Dorsolateral prefrontal cortex (tissue), 122 donors: ENCODE measurements at places on chromosomes 5 and 9. TPM values are rescaled to one million over a fixed set of nuclear protein-coding genes. Genes with fewer than 3 reads are reported as not detected.
A peak's percentile ranks its signal among the peaks of the same experiment; 100 is the strongest.

The MTAP gene
- 23.7 TPM for total RNA-seq

The ACTBL2 gene
- not detected for total RNA-seq

DNA sequence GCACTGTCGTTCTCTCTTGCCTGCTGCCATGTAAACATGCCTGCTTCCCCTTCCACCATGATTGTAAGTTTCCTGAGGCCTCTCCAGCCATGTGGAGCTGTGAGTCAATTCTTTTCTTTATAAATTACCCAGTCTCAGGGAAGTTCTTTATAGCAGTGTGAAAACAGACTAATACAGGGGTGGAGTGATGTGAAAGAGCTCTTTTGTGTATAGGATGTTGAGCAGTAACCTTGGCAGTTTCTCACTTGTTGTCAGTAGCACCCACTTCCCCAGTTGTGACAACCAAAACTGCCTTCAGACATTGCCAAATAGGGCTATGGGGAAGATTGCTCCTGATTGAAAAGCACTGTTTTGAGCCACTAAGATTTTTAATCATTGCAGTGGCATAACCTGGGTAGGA, 552.2 kb upstream of the ZNF462 start:
- DNase-seq: no peak

The SLC22A4 gene
- total RNA-seq: 2.0 TPM

The SLC36A3 gene
- total RNA-seq: not detected

- no peak for DNase-seq
These were observed 15.3 kb downstream of the STOM start for GRCh38 chr9:121354762-121355161.

- DNase-seq: peak; percentile 31
These were observed 66.4 kb upstream of the PLPP1 start for GRCh38 chr5:55601204-55601618.

The MLANA gene
- total RNA-seq: not detected

GRCh38 chr5:54007827-54008777, 302.3 kb downstream of the ARL15 start:
- DNase-seq: no peak

GRCh38 chr9:123238365-123238764, 30.0 kb downstream of the STRBP start:
- DNase-seq: no peak

The PCDHB8 gene
- 5.1 TPM for total RNA-seq

DNA sequence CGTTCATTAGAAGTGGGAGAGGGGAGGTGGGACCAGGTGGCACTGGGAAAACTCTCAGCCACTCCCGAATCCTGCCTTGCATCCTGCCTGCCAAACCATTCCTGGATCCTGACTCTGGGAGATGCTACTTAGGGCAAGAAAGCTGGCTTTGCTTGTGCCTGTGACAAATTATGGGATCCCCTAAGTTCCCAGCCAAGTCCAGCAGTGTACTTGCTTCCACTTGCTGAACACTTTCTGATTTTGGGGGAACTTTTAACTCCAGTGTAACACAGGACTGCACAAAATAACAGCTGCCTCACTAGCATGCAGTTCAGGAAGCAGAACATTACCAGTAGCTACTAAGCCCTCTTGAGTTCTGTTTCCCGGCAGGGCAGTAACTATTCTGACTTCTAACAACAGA, 12.5 kb upstream of the NKX2-5 start:
- no peak for DNase-seq

DNA sequence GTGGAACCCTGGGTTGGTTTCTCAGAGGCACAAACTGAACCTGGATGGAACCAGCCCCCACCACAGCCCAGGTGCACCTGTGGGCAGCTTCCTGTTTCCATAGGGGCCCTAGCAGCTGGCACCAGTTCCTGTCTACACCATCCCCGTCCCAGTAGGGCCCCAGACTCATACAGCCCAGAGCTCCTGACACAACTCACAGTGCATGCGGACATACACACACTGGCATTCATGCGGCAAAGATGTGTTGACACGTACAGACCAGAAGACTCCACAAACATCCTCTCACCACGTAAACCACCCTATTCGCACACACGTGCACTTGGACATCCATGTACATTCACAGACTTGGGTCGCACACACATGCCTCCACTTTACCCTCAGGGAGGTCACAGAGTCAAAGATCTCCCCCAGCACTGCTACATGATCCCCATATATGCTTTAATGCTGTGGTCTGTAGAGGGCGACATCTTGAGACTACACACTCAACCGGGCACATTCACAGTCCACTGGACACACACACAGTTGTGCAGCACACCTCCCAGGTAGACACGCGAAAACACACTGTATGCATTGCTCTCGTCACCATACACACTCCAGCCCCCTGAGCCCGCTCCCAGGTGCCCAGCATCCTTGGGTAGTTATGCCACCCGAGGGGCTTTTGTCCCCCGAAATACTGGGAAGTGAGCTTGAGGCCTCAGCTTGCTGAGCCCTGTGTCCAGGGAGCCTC, 22.4 kb downstream of the CXXC5 start:
- no peak for DNase-seq

DNA sequence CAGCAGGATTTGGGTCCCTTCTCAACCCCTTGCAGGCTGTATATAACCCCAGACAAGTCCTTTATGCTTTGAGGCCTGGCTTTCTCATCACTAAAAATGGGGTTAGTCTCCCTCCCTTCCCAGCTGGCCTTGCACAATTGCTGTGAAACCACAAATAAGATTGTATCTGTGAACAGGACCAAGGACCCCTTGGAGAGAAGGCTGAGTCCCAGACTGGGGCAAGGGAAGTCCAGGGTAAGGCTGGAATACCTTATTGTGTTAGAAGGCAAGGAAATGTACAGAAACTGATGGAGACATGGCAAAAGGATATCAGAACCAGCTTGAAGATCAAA, 11.4 kb downstream of the MACROH2A1 start:
- no peak for DNase-seq

The PJA2 gene
- total RNA-seq: 322 TPM

DNA sequence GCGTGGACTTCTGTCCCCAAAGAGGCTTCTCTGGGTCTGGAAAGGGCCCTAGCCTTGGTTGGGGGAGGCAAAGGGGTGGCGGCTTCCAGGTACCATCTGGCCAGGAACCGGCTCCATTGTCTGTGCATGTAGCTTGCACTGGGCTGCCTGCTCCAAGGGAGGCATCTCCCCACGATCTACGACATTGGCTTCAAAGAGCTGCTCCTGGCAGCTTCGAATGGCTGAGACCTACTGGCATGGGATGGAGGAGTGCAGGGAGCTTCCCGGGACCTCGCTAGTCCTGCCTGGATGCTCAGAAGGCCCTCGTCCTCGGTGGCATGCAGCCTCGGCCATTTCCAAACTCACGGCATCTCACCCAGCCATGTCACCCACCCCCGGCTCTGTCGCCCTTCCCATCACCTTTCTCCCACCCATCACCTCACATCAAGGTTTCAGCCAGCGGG, 137.8 kb downstream of the KCNIP1 start:
- no peak for DNase-seq

DNA sequence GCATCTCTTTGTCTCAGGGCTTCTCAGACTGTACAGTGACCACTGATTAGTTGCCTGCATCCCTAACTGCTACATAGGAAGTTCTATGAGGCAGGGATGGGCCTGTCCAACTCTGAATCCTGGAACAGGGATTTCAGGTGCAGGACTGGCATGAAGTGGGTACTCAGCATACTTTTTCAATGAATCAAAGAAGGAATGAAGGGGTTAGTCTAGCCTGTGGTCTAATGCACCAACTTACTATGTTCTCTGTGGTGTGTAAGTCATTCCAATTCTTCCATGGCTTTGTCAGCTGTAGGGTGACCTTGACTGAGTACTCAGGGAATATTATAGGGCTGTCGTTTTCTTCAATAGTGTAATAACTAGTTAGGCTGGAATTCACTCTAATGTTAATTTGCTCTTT, 8.3 kb downstream of the COL15A1 start:
- DNase-seq: no peak

DNA sequence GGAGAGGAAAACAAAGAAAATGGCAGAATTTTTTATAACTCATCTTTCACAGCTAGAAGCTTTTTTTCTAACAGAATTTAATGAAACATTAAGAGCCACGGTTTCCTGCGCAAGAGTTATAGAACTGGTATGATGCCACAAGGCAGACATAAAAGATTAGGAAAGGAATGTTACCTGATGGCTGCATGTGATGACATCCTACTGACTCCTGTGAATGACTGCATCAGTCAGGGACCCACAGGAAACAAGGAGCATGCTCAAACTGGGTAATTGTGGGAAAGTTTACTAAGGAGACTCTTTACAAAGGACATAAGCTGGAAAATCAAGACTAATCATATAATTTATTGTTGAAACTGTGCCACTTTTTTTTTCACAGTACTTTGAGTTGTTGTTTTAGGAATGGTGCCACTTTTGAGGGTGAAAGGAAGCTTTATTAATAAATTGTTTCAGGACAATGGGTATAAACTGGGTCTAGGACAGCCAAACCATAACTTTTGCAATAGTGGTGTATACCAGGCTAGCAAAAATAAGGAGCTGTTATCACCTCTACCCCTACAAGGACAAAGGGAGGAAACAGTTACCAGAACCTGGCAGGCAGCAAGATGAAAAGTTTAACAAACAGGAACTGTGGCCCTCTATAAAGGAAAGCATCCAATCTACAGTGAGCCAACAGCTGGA, 5.1 kb upstream of the TSLP start:
- DNase-seq: no peak

The PDE6A gene
- total RNA-seq: not detected

DNA sequence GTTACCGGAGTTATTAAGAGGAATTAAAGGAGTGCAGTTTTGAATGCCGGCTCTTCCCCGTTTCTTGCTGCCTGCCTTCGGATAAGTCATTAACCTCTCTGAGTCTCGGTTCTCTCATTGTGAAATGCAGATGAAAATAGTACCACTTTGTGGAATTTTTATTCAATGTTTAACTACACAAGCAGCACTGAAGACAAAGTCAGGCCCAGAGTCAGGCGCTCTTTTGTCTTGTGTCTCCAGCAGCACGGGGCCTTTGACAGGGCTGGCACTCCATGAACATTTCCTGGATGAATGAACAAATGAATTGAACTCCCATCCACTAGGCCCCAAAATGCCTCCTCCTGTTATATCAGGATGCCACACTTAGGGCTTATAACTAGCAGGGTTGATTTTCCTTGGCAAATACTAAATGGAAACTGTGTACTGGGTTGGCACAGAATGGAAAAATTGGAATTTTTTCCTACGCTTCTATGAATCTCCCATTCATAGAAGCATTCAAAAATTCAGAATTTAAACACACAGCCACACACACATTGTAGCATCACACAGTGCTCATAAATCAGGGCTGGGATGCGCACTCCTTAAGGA, 332.8 kb downstream of the MLLT3 start:
- no peak for DNase-seq

- no peak for DNase-seq
These were observed 14.3 kb upstream of the MGAT1 start for GRCh38 chr5:180816608-180817534.

The UBE2QL1 gene
- total RNA-seq: 53.1 TPM

DNA sequence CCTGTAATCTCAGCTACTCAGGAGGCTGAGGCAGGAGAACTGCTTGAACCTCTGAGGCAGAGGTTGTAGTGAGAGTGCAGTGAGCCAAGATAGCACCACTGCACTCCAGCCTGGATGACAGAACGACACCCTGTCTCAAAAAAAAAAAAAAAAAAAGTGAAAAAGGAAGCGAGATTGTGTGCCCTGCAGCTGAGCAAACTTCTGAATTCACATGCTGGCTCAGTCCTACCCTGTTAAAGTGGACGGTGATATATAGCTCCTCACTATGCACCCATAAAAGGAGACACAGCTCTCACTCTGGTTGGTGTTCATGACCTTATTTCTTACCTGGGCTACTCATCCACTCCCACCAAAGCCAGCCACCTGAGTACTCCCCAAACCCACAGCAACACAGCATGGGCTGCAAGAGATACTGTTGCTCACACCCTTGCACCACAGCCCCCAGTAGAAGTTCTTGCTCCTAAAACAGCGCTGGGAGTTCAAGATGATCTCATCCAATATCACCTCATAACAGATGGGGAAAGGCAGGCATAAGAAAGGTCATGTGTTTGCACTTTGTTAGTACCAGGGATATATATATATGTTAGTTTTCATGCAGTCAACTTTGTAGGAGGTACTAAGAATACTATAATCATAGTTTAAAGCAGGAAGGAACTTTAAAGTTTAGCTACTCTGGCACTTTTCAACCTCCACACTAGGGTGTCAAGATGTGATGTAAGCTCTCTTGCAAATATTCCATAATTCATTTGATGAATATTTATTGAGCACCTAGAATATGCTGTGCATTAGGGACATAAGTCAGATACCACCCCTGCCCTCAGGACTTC, 4.0 kb downstream of the TTLL11 start:
- DNase-seq: no peak

The BSPRY gene
- 1.8 TPM for total RNA-seq

The NFX1 gene
- total RNA-seq: 47.2 TPM

- no peak for DNase-seq
These were observed 4.0 kb downstream of the KLF4 start for GRCh38 chr9:107485458-107486043.

The NLN gene
- 30.6 TPM for total RNA-seq

DNA sequence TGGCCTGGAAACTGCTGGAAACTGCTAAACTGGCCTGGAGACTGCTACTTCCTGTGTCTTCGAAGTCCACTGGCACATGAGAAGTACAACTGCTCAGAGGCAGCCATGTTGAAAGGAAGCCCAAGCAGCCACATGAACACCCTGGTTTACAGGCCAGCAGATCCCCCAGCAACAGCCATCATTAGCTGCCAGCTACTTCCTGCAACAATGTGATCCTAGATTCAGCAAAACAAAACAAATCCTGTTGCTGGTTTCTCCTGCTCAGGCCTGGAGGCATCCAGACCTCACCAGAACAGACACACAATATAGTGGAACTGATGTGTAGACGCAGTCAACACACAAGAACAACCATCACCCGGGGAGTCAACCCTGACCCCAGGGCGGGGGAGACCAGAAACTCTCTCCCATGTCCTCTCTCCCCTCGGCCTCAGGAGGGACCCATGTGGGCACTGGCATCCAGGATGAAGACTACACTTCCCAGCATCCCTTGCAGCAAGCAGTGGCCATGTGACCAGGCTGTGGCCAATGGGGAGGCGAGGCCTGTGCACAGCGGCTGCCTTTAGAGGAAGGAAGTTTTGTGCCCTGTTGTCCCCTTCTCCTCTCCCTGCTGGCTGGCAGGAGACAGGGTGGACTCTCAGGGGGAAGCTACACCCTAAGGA, 9.2 kb upstream of the LCN15 start:
- no peak for DNase-seq

DNA sequence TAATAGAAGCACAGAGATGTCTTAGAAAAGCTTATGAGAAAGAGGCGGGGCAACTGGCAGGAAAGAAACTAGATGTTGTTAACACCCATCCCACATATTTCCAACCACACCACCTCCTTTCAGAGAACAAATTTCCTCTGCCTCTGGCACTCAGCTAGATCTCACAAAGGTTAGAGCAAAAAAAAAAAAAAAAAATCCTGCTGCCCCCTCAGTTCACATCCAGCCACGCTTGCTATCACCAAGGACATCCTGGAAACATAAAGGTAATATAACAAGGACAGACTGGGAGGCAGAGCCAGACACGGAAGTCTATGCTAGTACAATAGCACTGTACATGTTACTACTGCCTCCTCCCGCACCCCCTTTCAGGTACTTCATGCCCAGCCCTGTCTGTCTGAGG, 238.0 kb upstream of the PTGER4 start:
- DNase-seq: no peak

GRCh38 chr9:78713614-78714405, 416.9 kb downstream of the PSAT1 start:
- no peak for DNase-seq
